ENCODE measurements at places on chromosomes 1 and 21.

- no peak for DNase-seq
Observed at GRCh38 chr1:223011505-223011856, 131.6 kb downstream of the TLR5 start.

- DNase-seq: no peak
Observed at GRCh38 chr1:59089922-59090457, 206.9 kb upstream of the FGGY start.

GRCh38 chr21:36454093-36454531, 25.8 kb downstream of the CLDN14 start:
- DNase-seq: no peak

DNA sequence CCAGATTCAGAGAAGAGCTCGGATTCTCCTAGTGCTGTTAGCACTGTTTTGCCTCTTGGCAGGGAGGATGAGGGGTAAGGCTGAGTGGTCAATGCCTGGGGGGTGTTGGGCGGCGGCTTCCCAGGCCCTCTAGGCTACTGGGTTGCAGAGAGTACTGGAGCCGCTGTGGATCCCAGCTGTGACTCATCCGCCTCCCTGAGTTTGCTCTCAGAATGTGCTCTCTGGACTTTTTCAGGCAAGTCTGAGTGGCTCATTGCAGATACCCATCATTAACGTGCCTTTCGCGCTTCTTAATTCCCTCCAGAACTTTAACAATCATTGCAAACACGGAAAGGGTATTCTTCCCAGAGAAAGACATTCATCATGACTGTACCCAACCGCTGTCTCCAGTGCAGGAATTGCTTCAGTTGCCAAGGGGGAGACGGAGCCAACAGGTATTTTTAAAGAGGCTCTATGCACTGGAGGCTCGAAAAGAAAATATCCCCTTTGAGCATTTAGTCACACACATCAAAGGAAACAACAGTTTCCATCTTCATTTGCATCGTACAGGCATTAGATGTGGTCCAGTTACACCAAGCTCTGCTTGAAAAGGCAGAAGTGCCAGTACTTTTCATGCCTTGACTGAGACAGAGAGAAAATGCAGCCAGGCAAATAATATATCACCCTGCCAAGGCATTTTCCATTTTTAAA, 14.4 kb upstream of the CAMTA1 start:
- peak; percentile 50 for DNase-seq

GRCh38 chr1:47437447-47438164, at the start of gene FOXD2:
Gene FOXD2 (plus strand): TSS chr1:47438044. CDS start chr1:47438136, 92 bp downstream.
- DNase-seq: peak; percentile 87

DNA sequence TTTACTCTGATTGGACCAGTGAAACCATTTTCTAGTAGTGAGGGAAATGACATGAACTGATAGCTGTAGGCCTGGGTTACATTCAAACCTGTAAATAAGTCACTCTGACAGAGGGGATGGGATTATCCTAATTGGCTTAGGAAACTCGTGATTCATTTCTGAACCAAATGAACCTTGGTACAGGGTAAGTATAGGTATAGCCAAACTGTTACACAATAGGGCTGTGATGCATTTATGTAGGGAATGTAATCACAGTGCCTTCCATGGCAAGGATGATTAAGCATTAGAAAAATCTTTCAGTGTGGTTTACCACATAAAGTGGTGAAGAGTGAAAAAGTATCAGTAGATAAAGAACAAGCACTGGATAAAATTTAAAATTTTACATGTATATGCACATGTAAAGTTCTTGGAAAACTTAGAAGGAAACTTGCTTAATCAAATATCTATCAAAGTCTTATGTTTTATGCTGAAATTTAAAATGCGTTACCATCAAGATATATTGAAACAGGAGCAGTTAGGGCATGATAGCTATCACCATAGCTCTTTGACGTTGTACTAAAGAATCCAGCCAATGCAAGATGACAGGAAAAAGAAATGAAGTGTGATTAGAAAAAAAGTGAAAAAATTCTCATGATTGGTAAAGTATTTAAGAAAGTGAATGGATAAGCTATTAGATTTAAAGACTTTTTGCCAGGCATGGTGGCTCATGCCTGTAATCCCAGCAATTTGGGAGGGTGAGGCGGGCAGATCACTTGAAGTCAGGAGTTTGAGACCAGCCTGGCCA, 63.0 kb downstream of the RABGAP1L start:
- DNase-seq: peak; percentile 88

- no peak for DNase-seq
Observed at GRCh38 chr1:86245566-86246190, 89.1 kb upstream of the COL24A1 start.

- DNase-seq: peak; percentile 20
Observed at GRCh38 chr1:180579961-180580611, 21.3 kb downstream of the OVAAL start.

GRCh38 chr21:29939924-29940275, at the start of gene GRIK1:
Gene GRIK1 (minus strand): TSS chr21:29939996.
- DNase-seq: no peak

GRCh38 chr21:16587681-16588375, 858.0 kb downstream of the USP25 start:
- no peak for DNase-seq

- DNase-seq: no peak
Observed at GRCh38 chr21:38494251-38494642, 4.0 kb downstream of the ERG start.

- DNase-seq: no peak
Observed at GRCh38 chr1:8520483-8520966, 202.6 kb downstream of the SLC45A1 start.

DNA sequence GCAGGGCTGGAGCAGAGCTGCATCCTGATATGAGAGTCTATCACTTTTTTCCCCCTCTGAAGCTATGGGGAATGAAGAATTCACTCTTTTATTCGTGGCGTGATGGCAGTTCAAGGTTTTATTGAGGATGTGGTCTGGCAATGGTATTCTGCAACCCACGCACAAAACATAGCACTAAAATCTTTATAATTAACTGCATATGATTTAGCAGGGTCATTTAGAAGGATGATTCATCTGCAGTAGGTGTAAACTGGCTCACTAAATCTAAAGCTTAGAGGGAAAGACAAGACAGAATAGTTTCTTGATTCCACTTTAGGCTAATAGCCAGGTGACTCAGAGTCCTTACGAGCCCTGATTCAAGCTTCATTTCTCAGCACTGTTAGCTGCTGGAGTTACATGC, 25.0 kb upstream of the CHRM3 start:
- no peak for DNase-seq

DNA sequence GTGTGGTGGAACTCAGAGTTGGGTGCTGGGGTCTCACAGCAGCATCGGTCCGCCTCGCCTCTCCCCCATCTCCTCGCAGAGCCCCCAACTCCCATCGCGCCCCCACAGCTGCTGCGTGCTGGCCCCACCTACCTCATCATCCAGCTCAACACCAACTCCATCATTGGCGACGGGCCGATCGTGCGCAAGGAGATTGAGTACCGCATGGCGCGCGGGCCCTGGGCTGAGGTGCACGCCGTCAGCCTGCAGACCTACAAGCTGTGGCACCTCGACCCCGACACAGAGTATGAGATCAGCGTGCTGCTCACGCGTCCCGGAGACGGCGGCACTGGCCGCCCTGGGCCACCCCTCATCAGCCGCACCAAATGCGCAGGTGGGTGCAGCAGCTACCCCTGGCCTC, 24.2 kb downstream of the PTPRU start:
- DNase-seq: no peak

DNA sequence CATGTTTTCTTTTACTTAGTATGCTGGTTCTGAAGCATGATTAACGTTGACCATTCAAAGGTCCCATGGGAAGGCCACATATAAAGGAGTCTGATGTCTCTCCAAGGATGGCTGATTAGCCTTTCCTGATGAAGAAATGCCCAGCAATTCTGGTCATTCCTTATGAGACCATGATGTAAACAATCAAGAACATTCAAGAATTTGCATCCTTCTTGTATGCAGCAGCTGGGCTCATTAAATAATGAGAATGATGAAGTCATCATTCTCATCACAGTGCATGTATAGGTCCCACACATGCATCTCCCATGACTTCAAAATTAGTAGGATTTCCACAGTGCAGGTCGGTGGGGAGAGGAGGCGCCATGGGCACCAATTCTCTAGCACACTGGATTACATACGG, 85.4 kb downstream of the APP start:
- DNase-seq: no peak

DNA sequence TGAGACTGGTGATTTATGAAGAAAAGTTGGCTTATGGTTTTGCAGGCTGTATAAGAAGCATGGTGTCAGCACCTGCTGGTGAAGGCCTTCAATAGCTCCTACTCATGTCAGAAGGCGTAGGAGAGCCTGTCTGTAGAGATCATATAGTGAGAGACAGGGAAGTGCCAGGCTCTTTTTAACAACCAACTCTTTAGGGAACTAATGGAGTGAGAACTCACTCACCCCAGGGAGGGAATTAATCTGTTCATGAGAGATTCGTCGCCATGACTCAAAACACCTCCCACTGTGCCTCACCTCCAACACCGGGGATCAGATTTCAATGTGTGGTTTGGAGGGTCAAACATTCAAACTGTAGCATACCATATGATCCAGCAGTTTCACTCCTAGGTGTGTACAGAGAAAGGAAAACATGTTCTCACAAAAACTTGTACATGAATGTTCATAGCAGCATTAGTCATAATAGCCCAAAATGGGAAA, 72.6 kb downstream of the TTC3 start:
- DNase-seq: peak; percentile 36

GRCh38 chr21:39005502-39005787, 177.8 kb downstream of the PSMG1 start:
- DNase-seq: no peak

DNA sequence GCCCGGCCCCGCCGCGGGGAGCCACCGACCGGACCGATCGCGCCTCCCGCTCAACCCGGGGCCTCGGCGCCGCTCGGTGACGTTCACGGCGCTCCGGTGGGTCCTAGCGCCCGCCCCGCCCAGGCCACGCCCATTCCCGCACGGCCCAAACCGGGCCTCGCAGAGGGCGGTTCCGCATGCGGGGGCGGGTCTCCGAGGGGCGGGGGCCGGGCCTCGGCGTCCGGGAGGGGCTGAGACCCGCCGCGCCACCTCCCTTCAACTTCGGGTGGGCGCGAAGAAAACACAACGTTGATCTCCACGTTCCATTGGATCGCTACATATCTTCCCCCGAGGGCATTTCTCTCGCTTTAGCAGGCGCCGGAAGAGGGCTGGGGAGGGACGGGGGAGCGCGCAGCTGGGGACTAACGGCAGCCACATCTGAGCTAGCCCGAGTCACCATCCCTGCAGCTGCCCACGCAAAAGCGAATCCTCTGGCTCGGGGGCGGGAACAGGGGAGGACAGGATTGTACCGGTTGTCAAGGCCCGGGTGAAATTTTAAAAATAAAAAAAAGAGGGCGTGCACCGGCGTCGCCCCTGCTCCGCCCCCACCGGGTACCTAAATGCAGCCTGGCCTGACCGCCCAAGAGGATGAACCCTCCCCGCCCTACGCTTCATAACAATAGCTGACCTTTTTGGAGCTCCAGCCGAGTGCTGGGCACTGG, at the start of gene MAD2L2:
TSS of gene MAD2L2 (minus strand) at position 78 of the 701 bp plus-strand sequence. CDS start 547 bp downstream, outside the sequence.
- DNase-seq: peak; percentile 44

DNA sequence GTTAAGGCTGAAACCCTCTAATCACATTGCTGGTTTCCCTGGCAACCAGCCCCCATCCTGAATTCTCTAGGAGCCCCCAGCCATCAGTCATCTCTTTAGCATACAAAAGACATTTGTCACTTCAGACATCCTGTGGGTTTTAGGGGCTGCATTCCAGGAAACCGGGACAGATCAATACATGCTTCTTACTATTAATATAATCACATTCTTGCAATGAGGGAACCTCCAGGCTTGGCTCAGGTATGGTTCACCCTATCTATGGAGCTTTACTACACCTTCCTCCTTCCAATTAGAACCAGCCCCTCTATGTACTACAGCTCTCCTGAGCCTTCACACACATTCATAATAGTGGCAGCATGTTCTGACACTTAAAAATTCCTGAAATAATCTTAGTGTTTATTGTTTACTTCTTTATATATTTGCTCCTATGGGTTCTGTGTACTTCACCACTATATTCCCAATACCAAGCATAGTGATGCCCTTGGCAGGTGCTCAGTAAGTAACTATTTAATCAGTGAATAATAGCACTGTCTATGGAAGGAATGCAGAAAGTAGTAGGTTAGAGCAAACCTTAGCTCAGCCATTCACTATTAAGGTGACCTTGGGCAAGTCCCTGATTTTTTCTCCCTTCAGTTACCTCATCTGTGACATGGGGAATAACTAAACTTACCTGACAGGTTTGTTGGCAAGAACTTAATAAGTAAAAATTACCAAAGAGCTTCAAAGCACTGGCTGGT, 59.6 kb downstream of the ZNF678 start:
- no peak for DNase-seq

DNA sequence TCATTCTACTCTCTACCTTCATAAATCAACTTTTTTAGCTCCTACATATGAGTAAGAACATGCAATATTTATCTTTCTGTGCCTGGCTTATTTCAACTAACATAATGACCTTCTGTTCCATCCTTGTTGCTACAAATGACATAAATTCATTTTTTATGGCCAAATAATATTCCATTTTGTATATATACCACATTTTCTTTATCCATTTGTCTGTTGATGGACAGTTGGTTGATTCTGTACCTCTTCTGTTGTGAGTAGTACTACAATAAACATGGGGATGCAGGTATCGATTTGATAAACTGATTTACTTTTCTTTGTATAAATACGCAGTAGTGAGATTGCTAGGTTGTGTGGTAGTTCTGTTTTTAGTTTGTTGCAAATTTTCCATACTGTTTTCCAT, 279.5 kb upstream of the NFIA start:
- no peak for DNase-seq

DNA sequence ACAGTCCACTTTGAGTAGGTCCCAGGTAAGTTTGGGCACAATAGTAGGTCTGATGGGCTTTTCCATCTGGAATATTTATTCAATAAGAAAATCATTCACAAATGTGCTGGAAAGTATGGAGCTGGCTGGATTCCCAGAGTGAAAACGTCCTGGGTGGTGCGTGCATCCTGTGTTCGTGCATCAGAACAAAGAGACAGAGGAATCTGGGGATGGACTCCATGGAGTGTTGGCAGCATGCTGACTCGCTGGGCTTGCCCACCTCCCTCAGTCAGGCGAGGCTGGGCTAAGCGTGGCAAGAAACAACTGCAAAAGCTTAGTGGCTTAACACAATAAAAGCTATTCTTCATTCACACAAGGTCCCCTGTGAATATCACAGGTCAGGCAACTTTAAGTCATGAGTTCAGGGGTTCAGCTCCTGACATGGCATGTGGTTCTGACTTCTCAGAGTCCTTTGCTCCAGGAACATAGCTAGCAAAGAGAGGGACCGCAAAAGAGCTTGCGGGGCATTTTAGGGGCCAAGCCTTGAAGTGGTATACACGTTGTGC, 151.6 kb upstream of the ZNF644 start:
- DNase-seq: no peak

DNA sequence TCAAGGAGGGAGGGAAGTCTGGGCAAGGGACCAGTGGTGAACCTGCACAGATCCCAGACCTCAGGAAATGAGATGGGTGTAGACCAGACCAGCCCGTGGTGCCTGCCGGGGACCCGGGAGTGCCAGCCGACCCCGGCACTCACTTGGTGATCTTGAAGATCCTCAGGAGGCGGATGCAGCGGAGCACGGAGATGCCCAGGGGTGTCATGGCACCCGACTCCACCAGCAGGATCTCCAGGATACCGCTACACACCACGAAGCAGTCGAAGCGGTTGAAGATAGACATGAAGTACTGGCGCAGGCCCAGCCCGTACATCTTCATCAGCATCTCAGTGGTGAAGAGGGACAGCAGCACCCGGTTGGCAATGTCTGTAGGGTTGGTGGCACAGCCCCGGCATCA, 34.5 kb downstream of the CACNA1S start:
- no peak for DNase-seq

GRCh38 chr1:119394085-119394484, 20.9 kb upstream of the HSD3B2 start:
- no peak for DNase-seq

- DNase-seq: no peak
Observed at GRCh38 chr1:40673452-40673851, 8.0 kb upstream of the RIMS3 start.

Data from RCC 7860 (cell line).